ENCODE measurements at places on chromosomes 2 and 18.

DNA sequence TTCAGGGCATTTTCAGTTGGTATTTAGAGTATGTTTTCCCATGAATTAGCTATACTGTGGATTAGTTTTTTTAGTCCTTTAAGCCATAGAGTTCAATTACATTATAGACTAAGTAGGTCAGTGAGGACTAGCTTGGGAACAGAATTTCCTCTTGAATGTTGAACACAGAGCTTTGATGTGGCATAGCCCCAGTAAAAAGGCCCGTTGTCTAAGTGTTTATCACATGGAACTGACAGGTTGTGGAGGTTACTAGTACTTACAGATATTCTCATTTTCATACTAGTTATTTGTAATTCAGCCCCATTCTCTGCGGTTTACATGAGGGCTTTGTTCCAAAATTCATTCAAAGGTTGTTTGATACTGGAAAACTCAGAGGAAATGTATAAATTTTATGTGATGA, 6.2 kb downstream of the INSIG2 start:
- DNase-seq = no peak

- no peak for DNase-seq
These were observed 21.0 kb upstream of the SELENOI start for GRCh38 chr2:26324903-26325302.

- DNase-seq = no peak
These were observed 4.9 kb downstream of the IGFBP5 start for GRCh38 chr2:216690456-216690852.

- DNase-seq = no peak
These were observed 494.7 kb upstream of the SETBP1 start for GRCh38 chr18:44186001-44186400.

DNA sequence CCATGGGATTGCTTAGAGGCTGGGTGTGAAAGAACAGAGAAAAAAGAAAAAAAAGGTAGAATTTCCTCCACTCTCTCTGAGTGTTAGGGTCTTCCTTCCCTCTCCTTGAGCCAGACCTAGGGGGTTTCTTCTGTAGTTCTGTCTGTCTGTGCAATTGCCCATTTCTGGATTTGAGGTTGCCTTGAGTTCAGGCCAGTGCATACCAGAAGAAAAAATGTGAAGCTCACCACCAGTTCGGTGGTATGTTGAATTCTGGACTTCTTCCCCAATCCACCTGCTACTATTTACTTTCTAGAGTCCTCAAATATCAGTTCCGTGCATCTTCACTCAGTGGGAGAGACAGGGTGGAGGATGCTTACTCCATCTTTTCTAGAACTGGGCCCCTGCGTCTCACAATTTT, 15.3 kb upstream of the SELENOI start:
- no peak for DNase-seq

DNA sequence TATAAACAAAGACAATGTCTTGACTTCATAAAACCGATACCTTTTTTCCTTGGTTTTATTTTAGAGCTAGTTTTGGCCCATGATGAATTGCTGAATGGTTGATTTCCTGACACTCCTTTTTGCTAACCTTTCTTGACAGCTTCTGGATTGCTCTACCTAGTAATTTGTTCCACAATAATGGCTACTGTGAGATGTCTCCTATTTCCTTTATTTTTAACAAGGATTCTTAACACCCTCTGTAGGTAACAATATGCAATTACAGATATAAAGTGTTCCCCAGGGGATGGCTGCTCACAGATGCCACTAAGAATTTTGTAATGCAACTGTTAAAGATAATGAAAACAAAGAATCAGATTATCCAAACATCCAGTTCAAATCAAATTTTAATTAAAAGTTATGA, 100.8 kb upstream of the ATP5MC3 start:
- DNase-seq = no peak

DNA sequence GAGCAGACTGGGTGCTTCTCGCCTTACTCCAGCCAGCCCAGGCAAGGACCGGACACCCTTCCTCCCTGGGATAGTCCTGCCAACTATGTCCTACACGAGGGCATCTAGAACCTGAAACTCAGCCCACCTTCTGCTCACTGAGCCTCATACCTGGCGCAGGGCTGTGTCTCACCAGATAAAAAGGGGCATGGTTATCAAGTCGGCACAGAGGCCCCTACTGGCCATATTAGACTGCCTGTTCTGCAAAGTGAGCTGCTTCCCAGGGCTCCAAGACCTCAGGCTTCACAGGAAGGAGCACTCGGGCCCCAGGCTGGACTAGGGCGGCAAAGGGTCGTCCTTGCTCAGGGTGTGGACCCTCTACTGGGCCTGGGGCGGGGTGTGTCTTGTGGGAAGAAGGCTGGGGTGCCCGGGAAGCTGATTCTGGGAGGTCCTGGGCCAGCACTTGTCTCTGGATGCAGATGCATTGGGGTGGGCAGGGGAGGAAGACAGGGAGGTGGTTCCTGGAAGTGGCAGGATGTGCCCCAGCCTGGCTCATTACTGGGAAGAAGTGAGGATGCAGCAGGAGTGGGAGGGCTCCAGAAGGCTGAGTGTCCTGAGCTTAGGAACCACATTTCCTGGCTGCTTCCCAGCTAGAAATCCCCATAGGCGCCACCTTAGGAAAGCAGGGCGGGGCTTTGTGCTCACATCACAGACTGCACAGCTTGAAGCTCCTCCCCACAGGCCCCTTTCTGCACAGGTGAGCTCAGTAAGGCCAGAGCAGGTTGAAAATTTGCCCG, 19.6 kb downstream of the EHD3 start:
- no peak for DNase-seq

GRCh38 chr2:44904578-44904977, 36.9 kb upstream of the SIX3 start:
- DNase-seq = no peak

DNA sequence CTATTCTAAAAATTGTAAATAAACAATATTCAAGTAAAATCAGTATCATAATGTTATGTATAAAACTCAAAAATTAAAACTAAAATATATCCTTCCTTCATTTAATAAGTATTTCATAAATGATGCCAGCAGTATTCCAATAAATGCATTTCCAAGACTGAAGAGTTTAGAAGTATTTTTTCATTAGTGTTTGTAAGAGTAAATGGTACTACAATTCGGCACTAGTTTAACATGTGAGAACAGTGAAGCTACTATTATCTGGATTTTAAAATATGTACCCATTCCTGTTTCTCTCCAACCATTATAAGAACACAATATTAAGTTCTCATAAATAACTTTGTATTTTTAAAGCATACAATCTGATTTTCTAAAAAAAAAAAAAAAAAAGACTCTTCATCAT, 3.3 kb downstream of the BAZ2B start:
- no peak for DNase-seq

DNA sequence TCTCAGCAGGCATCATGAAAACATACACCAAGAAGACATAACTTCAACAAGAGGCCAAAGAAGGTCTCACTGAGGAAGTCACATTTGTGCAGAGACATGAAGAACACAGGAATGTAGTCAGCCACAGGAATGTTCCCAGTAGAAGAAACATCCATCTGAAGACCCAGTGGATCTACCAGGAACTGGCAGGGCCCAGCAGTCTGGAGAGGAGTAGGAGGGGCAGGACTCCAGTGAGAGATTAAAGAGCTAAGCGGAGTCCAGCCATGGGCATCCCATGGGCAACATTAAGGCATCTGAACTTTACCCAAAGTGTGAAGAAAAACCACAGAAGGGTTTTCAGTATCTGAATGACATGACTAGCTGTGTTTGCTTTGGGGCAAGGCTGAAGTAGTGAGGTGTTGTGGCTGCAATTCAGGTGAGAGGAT, 103.1 kb downstream of the UPP2 start:
- no peak for DNase-seq

Data from activated T-cell treated with anti-CD3 and anti-CD28 coated beads for 48 hours (primary cell).